ENCODE measurements at places on chromosomes 2 and 18. TPM values are rescaled to one million over a fixed set of nuclear protein-coding genes. Genes with fewer than 3 reads are reported as not detected.
A peak's percentile ranks its signal among the peaks of the same experiment; 100 is the strongest.

DNA sequence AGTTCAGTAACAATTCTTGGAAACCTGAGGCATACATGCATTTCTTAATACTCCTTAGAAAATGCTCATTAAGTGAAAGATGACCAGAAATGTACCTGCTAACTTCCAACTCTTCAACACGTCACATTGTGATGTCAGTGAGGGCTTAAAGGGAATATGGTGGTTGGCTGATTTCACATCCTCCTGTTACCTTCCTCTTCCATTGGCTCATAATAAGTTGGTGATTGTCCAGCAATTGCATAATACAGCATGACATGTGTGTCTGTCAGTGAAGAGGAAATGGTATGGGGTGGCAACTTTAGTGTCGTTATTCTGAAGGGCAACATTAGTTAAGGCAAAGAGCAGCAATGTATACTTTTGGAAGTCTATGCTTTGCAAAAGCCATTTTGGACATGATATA is 26.0 kb downstream of the PLEK start:
- H3K27ac ChIP-seq: no peak overlapping the region
- no peak overlapping the region for H3K4me3 ChIP-seq
- no peaks in the 10 kb centered on the region for H3K36me3 ChIP-seq
- DNase-seq: no peak
- H3K27me3 ChIP-seq: no peaks in the 10 kb centered on the region
- H3K4me1 ChIP-seq: peaks cover 24% of the 10 kb centered on the region

GRCh38 chr2:78120275-78120674 is 598.1 kb upstream of the LRRTM4 start:
- H3K4me3 ChIP-seq: no peak overlapping the region
- DNase-seq: no peak

DNA sequence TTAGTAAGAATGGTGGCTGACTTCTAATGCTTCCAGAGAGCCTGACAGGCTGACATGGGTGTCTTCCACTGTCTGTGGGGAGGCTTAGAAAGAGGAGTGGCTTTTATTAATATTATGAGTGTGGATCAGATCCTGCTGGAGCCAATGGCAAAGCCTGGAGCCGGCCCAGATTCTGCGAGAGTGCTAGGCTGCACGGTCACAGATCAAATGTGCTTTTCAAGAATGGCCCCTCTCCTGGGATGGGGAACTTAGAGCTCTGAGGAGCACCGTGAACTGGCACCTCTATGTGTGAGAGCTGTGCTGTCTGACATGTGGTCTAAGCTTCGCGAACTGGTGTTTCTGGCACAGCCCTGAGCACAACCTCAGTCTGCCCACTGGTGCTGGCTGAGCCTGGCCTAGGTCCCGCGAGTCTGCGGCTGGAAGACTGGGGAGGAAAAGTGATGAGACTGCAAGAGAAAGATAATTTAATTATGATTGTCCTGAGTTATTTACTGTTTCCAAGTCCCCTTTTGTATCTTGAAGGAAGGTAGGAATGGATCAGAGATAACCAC is 70.4 kb downstream of the ASAP2 start:
- no peak for DNase-seq
- no peak overlapping the region for H3K4me3 ChIP-seq
- no peak overlapping the region for H3K27ac ChIP-seq
- no peaks in the 10 kb centered on the region for H3K27me3 ChIP-seq
- H3K4me1 ChIP-seq: peaks cover 15% of the 10 kb centered on the region

GRCh38 chr2:67465623-67466022 is 68.5 kb downstream of the ETAA1 start:
- H3K27me3 ChIP-seq: no peaks in the 10 kb centered on the region
- H3K27ac ChIP-seq: no peak overlapping the region
- H3K4me1 ChIP-seq: no peaks in the 10 kb centered on the region
- no peaks in the 10 kb centered on the region for H3K36me3 ChIP-seq
- no peak overlapping the region for H3K4me3 ChIP-seq
- no peak for DNase-seq

GRCh38 chr2:29811378-29811777 is 110.0 kb downstream of the ALK start:
- no peaks in the 10 kb centered on the region for H3K36me3 ChIP-seq
- no peaks in the 10 kb centered on the region for H3K4me1 ChIP-seq
- H3K27ac ChIP-seq: no peak overlapping the region
- no peak overlapping the region for H3K4me3 ChIP-seq

- no peak overlapping the region for H3K27ac ChIP-seq
- DNase-seq: peak; percentile 46
These were observed 85.7 kb downstream of the INHBB start for GRCh38 chr2:120431386-120432292.

DNA sequence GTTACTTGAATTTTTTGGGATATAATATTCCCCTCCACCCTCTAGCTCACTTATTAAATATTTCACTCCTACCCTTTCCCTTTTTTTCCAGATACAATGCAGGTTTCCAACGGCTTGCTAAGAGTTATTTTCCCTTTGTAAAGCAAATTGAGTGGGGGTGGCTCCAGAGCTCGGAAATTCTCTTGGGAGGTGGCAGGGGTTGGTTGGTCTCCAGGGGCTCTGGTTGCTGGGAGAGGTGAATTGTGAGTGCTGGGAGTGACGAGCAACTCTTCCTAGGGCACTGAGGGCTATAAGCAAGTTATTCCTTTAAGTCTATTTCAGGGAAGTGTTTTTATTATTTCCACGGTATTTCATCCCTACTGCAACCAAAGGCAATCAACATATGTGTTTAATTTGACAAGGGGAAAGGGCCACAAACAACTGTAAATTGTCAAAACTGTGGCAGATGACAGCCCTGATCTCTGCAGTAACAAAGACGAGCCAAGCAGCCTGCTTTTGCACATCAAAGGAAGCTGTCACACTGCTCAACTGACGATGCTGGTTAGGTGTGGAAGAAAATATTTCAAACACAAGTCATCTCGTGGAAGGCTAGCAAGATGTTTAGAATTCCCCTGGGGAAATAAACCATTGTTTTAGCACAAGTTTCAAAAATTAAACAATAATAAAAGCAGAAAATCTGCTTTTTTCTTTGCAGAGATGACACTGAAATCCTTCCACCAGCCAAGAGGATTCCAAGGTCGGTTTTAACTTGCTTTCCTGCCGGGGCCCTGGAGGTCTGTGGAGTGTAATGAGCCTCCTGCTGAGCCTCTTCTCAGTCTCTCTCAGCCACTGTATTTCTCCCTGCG is 34.8 kb upstream of the ASXL2 start:
- no peak for DNase-seq
- no peaks in the 10 kb centered on the region for H3K4me1 ChIP-seq
- H3K36me3 ChIP-seq: no peaks in the 10 kb centered on the region
- H3K27ac ChIP-seq: no peak overlapping the region
- no peaks in the 10 kb centered on the region for H3K27me3 ChIP-seq

GRCh38 chr2:215874418-215874817 is 138.9 kb downstream of the MREG start:
- no peaks in the 10 kb centered on the region for H3K36me3 ChIP-seq
- DNase-seq: no peak
- H3K27ac ChIP-seq: no peak overlapping the region
- no peak overlapping the region for H3K4me3 ChIP-seq
- no peaks in the 10 kb centered on the region for H3K4me1 ChIP-seq

DNA sequence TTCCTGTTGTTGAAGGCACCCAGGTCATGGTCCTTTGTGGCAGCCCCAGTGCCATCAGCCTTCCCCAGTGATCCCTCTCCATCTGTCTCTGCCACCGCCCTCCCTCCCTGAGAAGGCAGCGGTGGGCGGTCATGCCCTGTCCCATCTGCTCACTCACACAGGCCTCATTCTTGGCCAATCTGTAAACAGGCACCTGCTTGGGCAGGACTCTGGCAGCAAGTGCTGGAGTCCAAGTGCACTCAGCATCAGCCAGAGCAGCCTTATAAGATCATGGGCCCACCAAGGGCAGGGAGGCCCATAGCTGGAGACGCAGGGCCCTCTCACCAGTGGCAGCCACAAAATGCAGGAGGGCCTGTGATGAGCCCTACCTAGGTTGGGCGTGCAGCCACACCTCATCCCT is 140.9 kb downstream of the TWIST2 start:
- no peaks in the 10 kb centered on the region for H3K4me1 ChIP-seq
- no peaks in the 10 kb centered on the region for H3K27me3 ChIP-seq
- H3K4me3 ChIP-seq: no peak overlapping the region
- no peak overlapping the region for H3K27ac ChIP-seq
- no peak for DNase-seq
- H3K36me3 ChIP-seq: no peaks in the 10 kb centered on the region

DNA sequence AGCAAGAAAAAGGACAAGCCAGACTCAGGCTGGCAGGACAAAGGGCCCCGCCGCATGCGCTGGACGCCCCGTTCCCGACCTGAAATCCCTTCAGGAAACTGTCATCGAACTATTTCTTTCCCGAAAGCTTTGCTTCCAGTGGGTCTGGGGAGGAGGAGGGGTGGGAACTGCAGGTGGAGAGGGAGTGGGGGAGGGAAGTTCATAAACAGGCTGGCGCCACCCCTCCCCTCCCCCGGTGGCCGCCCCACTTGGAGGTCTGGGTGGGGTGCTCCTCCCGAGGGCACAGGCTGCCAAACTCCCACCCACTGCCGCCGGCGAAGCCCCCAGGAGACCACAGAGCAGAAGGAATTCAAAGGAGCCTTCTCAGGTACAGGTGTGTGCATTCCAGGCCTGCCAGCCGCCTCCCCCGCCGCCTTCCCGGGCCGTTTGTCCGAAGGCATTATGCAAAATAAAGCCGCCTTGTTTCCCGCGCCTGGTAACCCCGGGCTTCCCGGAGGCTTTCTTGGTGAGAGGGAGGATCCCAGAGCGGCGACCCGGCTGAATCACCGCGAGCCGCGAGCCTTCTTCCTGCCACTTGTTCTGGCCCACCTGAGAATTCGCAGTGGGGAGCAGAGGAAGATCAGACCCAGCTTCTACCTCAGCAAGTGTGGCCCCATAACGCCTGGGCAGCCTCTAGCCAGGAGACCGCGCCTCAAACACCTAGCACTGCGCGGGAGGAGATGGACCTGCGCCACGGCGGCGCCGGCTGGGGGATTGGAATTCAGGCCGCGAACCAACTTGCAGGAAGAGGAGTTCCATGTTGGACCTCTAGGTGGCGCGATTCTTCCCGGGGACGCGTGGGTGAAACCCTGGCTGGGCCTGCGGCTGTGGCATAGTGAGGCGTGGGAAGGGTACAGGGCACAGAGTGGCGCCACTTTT is 101.9 kb downstream of the FOXI3 start:
- H3K27me3 ChIP-seq: peaks cover 30% of the 10 kb centered on the region
- no peaks in the 10 kb centered on the region for H3K36me3 ChIP-seq
- no peak overlapping the region for H3K27ac ChIP-seq

DNA sequence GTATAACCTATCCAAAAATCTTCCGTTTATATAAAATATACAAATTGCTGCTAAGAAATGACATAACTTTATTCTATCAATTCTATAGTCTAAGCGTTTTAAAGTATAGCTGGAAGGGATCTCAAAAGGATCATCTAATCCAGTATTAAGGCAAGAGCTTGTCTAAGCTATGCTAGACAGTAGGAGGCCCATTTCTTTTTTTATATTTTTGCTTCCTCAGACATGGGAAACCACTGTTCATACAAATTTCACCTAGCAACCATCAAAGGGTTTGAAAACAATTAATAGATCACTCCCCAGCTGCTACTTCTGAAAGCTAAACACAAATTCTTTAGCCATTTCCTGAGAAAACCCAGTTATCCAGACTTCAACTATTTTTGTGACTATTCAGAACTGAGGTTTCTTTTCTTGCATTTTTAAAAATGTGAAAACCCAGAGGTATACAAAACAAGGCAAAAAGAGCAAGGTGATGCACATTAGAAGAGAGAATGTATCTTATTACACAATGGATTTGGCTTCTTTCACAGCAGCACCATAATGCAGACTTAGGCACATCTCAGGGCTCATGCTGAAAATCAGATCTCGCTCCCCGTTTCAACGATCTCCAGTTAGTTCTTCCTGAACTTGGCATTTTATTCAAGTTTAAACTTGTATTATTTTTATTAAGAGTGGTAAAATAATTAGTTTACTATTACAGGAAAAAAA is 274.4 kb downstream of the LRP1B start:
- no peaks in the 10 kb centered on the region for H3K4me1 ChIP-seq
- no peaks in the 10 kb centered on the region for H3K36me3 ChIP-seq
- DNase-seq: no peak
- H3K27ac ChIP-seq: no peak overlapping the region
- no peaks in the 10 kb centered on the region for H3K27me3 ChIP-seq

DNA sequence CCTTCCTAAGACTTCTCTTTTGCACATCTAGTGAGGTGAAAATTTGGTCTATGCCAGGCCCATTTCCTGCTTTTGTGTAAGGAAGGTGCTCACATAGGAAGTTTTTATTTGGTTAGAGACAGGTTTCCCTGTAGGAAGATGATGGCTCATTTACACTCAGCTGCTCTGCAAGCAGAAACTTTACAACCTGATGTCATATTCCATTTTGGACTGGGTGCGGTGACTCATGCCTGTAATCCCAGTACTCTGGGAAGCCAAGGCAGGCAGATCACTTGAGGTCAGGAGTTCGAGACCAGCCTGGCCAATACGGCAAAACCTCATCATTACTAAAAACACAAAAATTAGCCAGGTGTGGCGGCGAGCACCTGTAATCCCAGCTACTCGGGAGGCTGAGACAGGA is 35.8 kb downstream of the CASP10 start:
- H3K27ac ChIP-seq: peak overlapping the region; percentile 52
- DNase-seq: no peak
- peaks cover 25% of the 10 kb centered on the region for H3K4me1 ChIP-seq
- peaks cover 30% of the 10 kb centered on the region for H3K36me3 ChIP-seq
- H3K27me3 ChIP-seq: no peaks in the 10 kb centered on the region
- H3K4me3 ChIP-seq: no peak overlapping the region

DNA sequence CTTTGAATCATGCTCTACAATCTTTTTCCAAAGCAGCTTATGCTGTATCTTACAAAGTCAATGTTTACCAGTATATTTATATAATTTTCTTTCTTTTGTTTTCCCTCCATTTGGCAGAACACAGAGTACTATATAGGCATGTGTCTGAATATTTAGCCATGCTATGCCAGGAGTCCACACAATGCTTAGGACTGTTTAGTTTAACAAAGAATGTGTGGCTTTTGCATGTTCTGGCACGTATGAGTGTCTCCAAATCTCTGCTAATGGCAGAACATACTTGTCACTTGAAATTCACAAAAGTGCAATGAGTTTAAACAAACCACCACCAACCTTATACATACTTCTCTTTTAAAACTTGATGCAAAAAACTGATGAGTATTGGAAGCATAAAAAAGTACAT is 268.0 kb downstream of the NR4A2 start:
- H3K27ac ChIP-seq: no peak overlapping the region
- H3K4me1 ChIP-seq: no peaks in the 10 kb centered on the region
- no peaks in the 10 kb centered on the region for H3K36me3 ChIP-seq

The ARHGAP15 gene
- total RNA-seq: 19.2 TPM

The COLEC12 gene
- 55.2 TPM for total RNA-seq
